Activated effector memory CD4-positive, alpha-beta T cell treated with Interleukin-2 at 50 U/mL for 16 hours (primary cell): ENCODE measurements at places on chromosomes 3 and 15.

GRCh38 chr15:86267892-86268291 lies 188.2 kb downstream of the AGBL1 start:
- DNase-seq: no peak

- no peak for DNase-seq
Observed at GRCh38 chr3:37909067-37909911, 47.6 kb downstream of the CTDSPL start.

- no peak for DNase-seq
Observed at GRCh38 chr3:138065949-138066348, 49.5 kb downstream of the DZIP1L start.

DNA sequence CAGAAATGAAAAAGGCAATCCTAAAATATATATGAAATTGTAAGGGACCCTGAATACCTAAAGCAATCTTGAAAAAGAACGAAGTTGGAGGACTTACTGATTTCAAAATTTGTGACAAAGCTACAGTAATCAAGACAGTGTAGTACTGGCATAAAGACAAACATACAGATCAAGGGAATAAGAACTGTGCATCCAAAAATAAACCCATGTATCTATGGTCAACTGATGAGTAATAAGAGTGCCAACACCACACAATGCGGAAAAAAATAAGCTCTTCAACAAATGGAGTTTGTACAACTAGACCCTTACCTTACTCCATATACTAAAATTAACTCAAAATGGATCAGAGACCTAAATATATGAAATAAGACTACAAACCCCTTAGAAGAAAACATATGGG lies 29.6 kb downstream of the GSK3B start:
- DNase-seq: no peak

GRCh38 chr3:64121750-64122311 lies 98.5 kb upstream of the PSMD6 start:
- DNase-seq: no peak

GRCh38 chr15:95405447-95405846 lies 925.1 kb upstream of the NR2F2 start:
- DNase-seq: no peak

DNA sequence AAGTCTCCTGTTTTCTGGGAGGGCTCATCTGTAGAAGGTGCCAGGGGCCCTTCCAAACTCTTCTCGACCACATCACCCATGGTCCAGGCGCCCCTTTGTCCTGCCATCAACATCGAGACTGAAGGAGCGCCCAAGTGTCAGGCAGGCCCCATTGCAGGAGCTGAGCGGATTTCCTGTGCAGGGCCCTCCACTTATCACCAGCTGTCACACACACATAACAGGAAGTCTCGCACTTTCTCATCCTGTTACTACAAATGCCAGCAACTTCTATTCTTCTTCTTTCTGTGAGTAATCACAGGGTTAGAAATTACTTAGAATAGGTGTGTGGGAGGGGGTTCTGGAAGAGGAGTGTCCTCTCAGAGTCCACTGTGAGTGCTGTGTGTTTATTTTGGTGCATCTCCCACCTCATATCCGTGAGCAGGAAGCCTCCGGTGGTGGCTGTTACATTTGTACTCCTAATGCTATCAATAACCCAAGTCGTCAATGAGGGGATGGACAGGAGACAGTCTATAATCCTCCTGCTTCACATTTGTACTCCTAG lies at the start of gene KLHL6:
Gene KLHL6, minus strand, starts transcription at position 166 of the 541 bp plus-strand sequence. Its CDS starts 53 bp downstream, at position 113.
- DNase-seq: peak; percentile 60

DNA sequence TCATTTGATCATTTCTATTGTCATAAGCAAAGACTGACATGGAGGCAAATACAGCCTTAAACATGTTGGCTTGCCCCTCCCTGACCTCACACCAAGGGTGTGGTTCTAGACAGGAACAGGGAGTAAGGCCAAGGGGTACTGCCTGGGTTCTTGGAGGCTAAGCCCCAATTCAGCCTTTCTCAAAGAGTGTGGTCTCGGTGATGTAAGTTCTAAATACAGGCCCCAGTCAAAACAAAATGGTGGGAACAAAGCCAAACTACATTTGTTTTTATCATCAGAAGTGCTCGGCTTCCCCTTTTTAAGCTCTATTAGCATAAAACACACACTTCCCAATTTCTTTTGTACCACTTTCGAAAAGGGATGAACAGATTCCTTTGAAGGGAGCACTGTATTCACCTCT lies 129.5 kb downstream of the ATP8B4 start:
- no peak for DNase-seq

- DNase-seq: no peak
Observed at GRCh38 chr15:80331886-80332406, 72.2 kb upstream of the ARNT2 start.

- DNase-seq: no peak
Observed at GRCh38 chr15:74136814-74137536, 6.6 kb downstream of the ISLR2 start.

DNA sequence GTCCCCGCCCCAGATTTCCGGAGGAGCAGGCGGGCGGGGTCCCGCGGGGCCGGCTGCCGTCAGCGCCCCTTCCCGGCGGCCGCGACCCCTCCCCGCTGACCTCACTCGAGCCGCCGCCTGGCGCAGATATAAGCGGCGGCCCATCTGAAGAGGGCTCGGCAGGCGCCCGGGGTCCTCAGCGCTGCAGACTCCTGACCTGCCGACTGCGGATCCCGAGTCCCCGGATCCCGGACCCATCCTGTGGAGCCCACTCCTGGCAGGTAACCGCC lies at the start of gene TRH:
Gene TRH, plus strand, starts transcription at position 157 of the 269 bp plus-strand sequence. CDS start 1,097 bp downstream, outside the sequence.
- DNase-seq: no peak

- DNase-seq: no peak
Observed at GRCh38 chr15:57921371-57921770, 144.1 kb downstream of the ALDH1A2 start.

DNA sequence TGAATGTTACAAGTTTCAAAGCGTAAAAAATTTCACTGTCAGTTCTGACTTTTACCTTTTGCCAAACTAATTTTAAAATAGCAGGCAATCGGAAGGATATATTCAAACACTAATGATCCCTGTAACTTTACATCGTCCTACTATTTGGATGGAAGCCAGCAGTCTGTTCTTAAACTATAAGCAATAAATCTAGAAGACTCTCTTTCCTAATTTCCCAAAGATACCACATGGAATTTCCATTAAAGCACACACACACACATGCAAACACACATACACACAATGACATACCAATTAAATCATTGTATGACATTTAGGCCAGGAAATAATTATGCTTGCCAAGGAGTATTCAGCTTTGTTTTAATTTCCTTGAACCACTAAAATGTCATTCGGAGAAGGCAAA lies 32.0 kb downstream of the IL17RD start:
- no peak for DNase-seq

DNA sequence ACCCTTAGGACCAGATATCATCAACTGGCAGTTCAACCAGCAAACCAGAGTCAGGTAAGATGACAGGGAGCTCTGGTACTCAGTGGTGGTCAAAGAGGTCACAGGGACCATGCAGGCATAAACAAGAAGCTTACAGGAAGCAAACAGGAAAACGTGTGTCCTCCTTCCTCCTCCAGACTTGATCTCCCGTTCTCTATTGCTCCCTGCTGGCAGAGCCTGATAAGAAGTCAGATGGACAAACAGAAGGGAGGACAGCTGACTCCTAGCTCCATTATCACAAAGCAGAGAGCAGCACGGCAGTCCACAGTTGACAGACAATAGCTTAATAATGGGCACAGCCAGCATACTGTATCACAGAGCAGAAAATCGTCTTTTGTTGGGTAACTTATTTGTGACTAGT lies 156.5 kb upstream of the SLC2A2 start:
- DNase-seq: no peak

DNA sequence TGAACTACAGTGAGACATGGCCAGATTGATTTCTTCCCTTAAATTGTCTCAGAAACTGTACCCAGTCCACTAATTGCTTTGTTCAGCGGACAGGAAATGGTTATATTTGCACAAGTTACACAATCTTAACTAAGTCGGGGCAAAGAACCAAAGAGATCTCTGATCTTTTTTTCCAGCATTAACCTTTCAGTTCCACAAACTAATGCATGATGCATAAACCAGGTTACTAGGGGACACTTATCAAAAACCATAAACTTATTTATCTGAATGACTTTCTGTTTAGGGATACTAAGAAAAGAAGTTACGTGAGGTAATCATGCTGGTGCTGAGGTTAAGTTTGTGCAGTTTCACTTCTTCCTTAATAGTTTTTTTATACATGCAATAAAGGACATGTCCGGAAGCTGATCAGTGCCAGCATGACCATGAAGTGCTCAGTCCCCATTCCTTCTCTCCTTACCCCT lies 22.4 kb downstream of the FNDC3B start:
- no peak for DNase-seq

GRCh38 chr3:195913382-195913781 lies 5.0 kb upstream of the TNK2 start:
- DNase-seq: no peak

DNA sequence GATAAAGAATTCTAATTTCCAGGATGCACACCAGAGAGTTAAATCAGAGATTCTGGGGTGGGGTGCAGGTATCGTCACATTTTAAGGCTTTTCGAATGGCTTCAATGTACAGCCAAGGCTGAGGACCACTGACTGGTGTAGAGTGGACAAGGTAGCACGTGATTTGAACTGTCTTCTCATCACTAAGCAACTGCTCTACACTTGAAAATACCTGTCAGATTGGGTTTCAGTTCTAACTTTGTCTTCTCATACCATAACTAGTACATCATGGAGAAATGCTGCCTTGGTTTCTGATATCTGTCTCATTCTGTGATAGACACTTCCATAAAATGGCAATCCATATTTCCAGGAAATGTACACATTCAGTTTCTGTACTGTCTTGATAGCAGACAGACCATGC lies 58.0 kb upstream of the MRPL3 start:
- no peak for DNase-seq

GRCh38 chr15:63602595-63602994 lies 5.4 kb downstream of the FBXL22 start:
- no peak for DNase-seq

DNA sequence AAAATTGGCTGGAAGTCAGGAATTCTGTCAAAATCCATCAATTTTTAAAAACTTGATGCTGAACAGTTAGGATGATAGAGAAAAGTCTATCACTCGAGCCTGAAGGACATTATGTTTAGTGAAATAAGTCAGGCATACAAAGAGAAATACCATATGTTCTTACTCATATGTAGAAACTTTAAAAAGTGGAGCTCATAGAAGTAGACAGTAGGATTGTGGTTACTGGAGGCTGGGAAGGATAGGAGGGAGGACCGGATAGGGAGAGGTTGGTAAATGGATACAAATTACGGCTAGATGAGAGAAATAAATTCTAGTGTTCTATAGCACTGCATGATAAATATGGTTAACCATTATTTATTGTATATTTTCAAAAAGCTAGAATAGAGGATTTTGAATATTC lies 389.5 kb upstream of the RASGRP1 start:
- no peak for DNase-seq

GRCh38 chr3:170532573-170532972 lies 53.3 kb downstream of the SLC7A14 start:
- DNase-seq: no peak

- DNase-seq: no peak
Observed at GRCh38 chr15:62421289-62421688, 256.2 kb upstream of the C2CD4B start.

GRCh38 chr3:157626817-157627216 lies 123.6 kb upstream of the VEPH1 start:
- no peak for DNase-seq

- DNase-seq: no peak
Observed at GRCh38 chr3:129943020-129943419, 31.5 kb upstream of the TRH start.

DNA sequence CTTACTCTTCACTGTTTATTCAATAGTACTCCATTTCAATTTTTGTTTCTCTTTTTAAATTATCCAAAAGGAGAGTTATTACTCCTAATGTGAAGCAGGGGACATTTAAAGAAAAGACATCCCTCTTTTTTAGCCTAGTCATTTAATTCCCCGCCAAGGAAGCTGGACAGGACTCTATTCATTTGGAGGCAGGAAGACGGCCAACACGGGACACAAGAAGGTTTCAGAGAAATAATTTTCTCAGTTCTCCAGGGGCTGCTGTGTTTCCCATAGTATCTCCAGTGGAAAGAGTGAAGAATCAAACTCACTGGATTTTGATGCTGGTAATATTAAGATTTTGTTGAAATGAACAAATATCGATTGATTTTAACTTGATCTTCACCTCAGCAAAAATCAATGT lies 833.7 kb downstream of the ROBO2 start:
- no peak for DNase-seq

- DNase-seq: no peak
Observed at GRCh38 chr15:80550908-80551260, 144.2 kb upstream of the ABHD17C start.

DNA sequence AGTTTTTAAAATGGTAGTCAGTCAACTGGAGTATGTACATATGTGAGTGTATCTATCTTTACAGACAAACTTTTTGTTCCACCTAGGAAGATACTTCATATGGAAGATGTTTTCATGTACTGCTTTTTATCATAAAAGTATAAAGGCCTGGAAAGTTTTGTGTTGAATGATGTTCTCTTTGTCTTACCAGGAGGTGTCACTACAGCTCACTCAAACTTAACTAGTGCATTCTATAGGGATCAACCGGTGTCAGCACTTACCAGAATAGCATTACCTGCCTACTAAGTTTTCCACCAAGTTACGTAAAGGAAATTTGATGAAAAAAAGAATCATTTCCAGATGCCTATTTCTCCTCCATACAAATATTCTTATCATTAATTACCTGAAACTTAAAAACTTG lies 522.6 kb upstream of the SEMA6D start:
- no peak for DNase-seq

- DNase-seq: no peak
Observed at GRCh38 chr3:151772825-151773480, 39.2 kb downstream of the AADACL2 start.

GRCh38 chr15:27965546-27965945 lies 133.6 kb downstream of the OCA2 start:
- no peak for DNase-seq

DNA sequence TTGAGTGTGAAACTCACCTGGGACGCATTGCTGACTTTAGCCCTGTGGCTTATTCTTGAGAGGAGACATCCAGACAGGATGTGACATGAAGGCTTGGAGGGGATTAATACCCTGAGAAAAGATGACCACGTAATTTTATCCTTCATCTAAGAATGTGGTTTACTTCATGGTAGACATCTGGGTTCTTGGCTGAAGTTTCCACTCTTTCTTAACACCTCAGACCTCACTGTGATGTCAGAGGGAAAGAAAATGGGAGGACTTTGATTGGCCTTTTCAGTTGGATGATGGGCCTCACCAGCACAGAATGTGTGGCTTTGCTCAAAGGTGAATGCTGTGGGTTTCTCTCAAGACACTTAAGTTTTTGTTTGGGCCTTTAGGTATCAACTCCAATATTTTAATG lies 16.5 kb downstream of the GORASP1 start:
- DNase-seq: no peak

GRCh38 chr15:82647835-82648256 lies 683 bp upstream of the CPEB1 start:
- peak; percentile 24 for DNase-seq

DNA sequence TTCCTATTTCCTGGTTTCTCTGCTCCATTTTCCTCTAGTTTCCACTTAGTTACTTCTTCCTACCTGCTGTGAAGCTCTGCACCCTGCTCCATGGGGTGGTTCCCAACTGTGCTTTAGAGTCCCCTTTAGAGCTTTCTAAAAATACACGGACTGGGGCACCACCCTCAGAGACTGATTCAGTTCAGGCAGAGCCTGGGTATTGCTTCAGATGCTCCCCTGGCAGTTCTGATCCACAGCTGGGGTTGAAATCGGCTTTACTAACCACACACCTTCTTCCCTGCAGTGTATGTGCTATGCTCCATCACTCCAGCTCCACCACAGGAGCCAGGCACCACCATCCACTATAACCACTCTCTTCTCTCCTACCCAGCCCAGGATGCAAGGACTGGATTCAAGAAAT lies 12.6 kb downstream of the ANP32A start:
- no peak for DNase-seq

- no peak for DNase-seq
Observed at GRCh38 chr3:159775372-159775961, 213.2 kb upstream of the IL12A start.
